Hematopoietic multipotent progenitor cell (in vitro differentiated cells): ENCODE measurements at places on chromosomes 4 and X. TPM values are rescaled to one million over a fixed set of nuclear protein-coding genes. Genes with fewer than 3 reads are reported as not detected.

DNA sequence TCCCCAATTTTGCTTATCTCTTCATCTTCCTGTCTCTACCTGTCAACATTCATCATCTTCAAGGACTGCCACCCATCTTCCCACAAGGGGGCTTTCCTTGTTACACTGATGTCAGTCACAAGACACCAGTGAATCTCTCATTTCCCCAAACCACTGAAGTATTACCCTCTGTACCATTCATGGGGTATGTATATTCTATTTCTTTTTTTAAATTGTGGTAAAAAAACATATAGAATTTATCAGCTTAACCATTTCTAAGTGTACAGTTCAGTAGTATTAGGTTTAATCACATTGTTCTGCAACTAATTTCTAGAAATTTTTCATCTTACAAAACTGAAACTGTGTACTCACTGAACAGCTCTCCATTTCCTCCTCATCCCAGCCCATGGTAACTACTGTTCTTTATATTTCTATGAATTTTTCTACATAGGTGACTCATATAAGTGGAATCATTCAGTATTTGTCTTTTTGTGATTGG, 98.6 kb downstream of the LARP7 start:
- no peak for DNase-seq

The PRR32 gene
- not detected for total RNA-seq

The SHROOM2 gene
- under 0.01 TPM for total RNA-seq

GRCh38 chr4:137393044-137393443, 139.2 kb downstream of the PCDH18 start:
- no peak for DNase-seq

DNA sequence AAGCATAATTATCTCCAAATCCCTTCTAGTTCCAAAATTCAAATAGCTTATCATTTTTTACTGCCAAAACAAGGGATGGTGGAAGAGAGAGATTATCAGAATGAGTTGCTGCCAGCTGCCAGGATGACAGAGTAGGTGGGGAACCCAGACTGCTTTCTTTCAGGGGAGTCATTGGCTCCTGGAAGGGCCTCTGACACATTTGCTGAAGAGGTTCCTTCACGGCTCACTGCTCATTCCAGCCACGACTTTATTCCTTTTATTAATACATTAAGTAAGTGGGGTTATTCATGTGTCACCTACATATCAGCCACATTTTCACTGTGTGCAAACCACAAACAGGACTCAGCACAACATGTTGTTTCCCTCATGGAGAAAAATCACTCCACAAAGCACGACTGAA, 12.7 kb upstream of the SMIM43 start:
- no peak for DNase-seq

The MTTP gene
- under 0.01 TPM for total RNA-seq

DNA sequence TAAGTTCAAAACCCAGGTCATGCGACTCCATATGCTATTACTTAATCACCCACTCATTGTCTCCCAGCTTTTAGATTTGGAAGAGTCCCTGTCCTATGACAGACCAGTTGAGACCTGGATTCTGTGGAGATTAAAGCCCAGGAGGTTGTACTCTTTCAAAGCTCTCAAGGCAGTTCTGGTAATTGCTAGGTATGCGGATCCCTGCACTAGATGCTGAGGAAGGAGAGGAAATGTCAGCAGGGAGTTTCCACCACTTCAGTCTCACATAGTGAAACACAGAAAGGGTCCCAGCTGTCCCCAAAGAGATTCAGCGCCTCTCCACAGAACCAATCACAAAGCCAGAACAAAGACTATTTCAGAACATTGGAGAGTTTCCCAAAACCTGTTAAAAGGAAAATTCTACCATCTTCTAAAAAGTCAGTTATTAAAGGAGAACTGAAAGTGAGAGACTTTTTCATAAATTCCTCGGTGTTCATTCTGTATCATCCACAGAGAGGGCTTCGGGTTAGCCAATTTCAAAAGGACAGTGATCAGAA, 53.4 kb downstream of the IRF2 start:
- no peak for DNase-seq

The FRMD7 gene
- not detected for total RNA-seq

DNA sequence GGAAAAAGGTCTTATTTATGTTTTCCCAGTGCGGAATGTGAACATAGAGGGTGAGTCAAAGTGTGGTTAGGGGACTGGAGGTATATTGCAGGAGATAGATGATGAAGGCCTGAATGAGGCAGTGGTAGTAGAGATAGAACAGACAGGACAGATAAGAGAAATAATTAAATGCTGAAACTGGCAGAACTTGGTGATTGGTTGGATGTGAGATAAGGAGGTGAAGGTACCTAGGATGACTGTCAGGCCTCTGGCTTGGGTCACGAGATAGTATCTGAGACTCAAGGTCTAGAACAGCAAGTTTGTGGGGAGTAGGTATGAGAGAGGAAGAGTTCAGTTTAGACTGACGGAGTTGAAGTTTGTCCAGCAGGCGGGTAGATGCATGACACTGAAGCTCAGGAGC, 3.5 kb downstream of the MND1 start:
- no peak for DNase-seq

- DNase-seq: no peak
Observed at GRCh38 chr4:176635372-176636261, 157.1 kb downstream of the VEGFC start.

- DNase-seq: no peak
Observed at GRCh38 chr4:2334826-2335728, 73.2 kb upstream of the MXD4 start.

- no peak for DNase-seq
Observed at GRCh38 chrX:119880076-119880475, 8.4 kb downstream of the NDUFA1 start.

DNA sequence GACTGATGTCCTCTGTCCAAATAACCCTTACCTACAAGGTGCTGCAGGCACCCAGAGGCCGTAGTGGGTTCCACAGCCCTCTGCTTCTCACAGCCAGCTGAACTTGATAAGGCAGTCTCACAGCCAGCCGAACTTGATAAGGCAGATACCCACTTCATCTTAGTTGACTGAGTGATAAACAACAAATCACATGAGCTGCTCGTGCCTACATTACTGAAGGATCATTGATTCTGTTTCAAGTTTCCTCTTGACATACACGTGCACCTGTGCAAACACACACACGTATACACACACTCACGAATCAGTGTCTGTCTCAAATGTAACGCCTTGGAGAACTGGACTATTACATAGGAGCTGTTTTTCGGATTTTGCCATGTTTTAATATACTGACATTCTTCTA, 276.3 kb downstream of the DCTD start:
- DNase-seq: no peak

The MGARP gene
- not detected for total RNA-seq

DNA sequence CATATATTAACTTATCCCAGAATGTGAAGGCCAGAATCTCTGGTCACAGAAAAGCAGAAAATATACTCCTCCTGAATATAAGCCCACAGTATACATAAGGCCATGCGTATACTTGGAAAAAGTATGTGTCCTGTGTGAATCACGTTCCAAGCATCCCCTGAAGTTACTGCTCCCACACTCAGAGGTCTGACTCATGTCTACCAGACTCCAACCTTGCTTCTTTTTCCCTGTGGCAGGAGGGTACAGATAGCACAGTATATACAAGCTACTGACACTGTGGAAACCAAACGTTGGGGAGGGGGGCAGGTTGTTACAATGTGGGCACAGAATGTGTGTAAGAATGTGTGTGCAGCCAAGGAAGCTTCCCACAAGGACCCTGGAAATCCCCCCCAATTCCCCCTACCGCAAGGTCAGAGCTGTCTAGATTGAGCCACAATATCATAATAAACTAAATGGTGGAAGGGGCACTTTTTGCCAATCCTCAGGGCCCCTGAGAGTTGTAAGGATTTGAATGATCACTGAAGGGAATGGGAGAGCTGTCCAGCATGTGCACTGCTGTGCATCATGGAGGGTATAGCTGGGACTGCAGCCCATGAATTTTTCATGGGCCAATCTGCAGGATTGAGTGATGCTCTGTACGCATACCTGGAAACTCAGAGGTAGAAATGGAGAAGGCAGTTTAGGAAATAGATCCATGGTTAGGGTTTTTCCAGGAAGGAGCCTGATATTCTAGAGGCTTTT, 7.4 kb upstream of the RELL1 start:
- no peak for DNase-seq

The ZNF141 gene
- 11.0 TPM for total RNA-seq

The CC2D2A gene
- 0.27 TPM for total RNA-seq

The VSIG1 gene
- total RNA-seq: not detected

- no peak for DNase-seq
Observed at GRCh38 chrX:8484360-8484949, 19.8 kb downstream of the VCX3B start.

GRCh38 chr4:164009435-164009834, 514.9 kb downstream of the TMA16 start:
- no peak for DNase-seq

- no peak for DNase-seq
Observed at GRCh38 chrX:13380211-13380610, 60.4 kb upstream of the ATXN3L start.

GRCh38 chr4:110201502-110201901, 3.1 kb upstream of the ELOVL6 start:
- DNase-seq: no peak

- DNase-seq: no peak
Observed at GRCh38 chr4:10273030-10273429, 156.4 kb upstream of the WDR1 start.

DNA sequence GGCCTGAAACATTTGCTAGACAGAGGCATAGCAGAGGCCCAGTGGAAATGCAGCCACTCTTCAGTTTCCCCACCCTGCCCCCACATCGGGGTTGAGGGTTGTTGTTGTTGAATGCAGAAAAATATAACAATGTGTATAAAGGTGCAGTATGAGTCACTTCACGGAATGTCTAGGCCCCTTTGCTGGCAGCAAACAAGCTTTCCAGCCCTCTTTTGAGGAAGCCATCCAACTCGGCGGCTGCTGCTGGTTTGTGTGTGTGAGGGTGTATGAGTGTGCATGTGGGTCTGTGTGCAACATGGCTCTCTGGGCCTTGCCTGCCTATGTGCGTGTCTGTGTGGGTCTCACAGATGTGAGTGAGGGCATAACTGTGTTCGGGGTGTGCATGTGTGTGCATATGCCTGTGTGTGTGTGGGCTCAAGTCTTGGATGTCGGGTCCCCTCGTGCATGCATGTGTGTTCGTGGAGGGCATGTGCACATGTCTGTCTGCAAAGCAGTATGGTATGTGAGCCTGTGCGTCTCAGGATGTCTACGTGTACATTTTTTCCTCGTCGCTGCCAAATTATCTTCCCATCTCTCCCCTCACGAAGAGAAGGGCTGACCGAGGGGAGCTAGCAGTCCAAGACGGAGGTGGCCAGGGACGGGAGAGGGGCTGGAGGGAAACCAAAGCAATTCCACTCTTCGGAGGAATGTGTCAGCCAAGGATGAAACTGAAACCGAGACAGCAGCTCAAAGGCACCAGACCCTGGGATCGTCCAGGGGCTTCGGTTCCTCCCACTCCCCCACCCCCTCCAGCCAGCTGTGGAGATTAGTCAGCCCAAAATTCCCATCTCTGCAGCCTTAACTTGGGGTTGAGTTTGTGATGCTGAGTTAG, 8.4 kb upstream of the ELF4 start:
- DNase-seq: no peak

- DNase-seq: no peak
Observed at GRCh38 chrX:99820197-99820596, 589.9 kb downstream of the PCDH19 start.

The MMRN1 gene
- 31.0 TPM for total RNA-seq

DNA sequence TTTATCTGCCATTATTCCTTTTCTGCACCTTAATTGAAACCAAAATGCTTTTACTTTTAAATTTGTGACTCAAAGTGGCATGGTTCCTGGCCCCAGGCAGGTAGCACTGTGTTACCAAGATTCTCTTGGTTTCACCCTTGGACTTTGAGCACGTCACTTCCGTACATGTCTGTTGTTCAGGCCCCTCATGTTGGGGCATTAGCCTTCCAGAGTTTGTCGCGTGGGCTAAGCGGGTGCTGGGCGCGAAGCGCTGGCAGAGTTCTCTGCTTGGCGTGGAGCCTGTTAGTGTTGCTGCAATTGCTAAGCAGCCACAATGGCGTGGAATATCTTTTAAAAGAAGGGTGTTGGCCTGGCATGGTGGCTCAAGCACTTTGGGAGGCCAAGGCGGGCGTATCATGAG, 14.0 kb upstream of the TADA2B start:
- DNase-seq: no peak

The UGT8 gene
- total RNA-seq: 0.27 TPM

- no peak for DNase-seq
Observed at GRCh38 chrX:10833299-10834169, 213.1 kb upstream of the MID1 start.

The C1QTNF7 gene
- not detected for total RNA-seq

The AMBN gene
- total RNA-seq: not detected
